ENCODE measurements at places on chromosomes 2 and 18.

GRCh38 chr2:12549641-12550040 lies 167.1 kb upstream of the TRIB2 start:
- DNase-seq = no peak

GRCh38 chr2:21415234-21415633 lies 291.5 kb downstream of the TDRD15 start:
- no peak for DNase-seq

GRCh38 chr2:176647325-176648165 lies 378.3 kb downstream of the MTX2 start:
- DNase-seq = no peak

- DNase-seq = no peak
These were observed 79.1 kb downstream of the TGIF1 start for GRCh38 chr18:3529077-3529476.

GRCh38 chr2:141384676-141385075 lies 746.1 kb downstream of the LRP1B start:
- no peak for DNase-seq

DNA sequence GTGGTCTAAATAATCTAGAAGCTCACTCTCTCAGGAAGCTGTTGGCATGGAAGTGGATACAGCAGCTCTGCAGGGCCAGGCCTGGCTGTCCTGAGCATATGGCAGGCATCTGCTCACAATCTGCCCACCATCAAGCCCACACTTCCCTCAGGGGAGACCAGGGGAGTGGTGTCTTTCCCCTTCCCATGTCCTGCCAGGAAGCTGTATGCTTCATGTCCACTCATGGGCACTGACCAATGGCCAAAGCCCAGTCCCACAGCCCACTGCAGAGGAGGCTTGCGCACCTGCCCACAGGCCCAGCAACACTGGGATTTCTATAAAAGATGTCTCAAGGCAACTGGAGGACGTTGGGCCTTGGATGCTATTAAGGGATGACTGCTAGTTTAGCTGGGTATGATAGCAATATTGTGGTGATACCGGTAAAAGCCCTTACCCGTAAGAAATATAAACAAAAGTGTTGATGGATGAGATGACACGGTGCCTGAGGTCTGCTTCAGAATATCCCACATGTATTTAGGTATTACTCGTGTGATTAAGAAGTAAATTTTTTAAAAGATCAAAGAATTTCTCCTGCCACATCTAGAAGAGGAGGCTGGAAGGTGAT lies 106.7 kb upstream of the CTDP1 start:
- DNase-seq = no peak

DNA sequence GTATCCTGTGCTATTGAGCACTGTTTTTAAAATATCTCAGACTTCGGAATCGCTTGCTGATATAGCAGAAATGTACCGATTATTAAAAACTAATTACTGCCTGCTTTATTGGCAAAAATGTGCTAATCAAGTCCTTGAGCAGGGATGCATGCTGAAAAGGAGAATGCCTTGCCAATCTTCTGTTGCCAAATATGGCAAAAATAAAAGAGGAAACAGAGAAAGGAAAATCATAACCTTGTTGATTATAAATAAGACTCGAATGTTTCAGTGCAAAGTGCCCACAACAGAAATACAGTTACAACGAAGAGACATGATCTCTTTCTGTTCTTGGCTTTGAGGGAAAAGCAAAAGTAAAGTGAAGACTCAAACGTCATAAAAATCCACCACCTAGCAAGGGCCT lies 248.5 kb downstream of the TMEM182 start:
- no peak for DNase-seq

- no peak for DNase-seq
These were observed 46.4 kb upstream of the PMAIP1 start for GRCh38 chr18:59853380-59853779.

- DNase-seq = no peak
These were observed 80.7 kb downstream of the EPAS1 start for GRCh38 chr2:46377666-46378560.

DNA sequence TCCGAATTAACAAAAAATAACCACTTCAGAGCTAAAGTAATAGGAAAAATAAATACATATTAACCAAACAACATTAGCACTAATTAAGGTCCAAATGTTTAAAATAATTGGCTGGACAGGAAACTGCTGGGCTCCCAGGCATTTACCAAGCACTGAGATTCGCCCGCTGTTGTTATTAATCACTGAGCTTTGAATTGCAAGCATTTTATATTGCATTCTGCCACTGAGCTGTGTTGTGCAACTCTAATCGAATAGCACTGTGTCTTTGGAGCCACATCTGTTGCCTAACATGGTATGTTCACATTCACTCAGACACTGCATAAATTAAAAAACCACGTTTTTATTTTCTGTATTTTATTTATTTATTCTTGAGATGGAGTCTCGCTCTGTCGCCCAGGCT lies 88.9 kb downstream of the SOWAHC start:
- DNase-seq = no peak

DNA sequence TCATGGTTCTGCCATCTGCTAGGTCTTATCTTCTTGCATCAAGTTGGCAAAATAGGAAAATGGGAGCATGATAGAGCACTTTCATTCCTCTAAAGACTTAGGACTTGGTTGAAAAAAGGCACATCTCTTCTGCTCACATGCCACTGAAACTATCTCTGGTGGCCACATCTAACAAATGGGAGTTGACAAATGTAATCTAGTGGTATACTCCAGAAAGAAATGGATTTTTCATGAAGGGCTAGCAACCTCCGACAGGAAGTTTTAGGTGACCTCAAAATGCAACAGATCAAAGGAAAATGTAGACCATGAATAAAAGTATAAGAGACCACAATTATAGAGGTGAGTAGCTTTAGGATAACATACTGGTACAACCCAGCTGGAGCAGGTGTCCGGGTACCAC lies 224.1 kb downstream of the SETBP1 start:
- DNase-seq = no peak

- no peak for DNase-seq
These were observed 57.7 kb downstream of the CD28 start for GRCh38 chr2:203763938-203764664.

DNA sequence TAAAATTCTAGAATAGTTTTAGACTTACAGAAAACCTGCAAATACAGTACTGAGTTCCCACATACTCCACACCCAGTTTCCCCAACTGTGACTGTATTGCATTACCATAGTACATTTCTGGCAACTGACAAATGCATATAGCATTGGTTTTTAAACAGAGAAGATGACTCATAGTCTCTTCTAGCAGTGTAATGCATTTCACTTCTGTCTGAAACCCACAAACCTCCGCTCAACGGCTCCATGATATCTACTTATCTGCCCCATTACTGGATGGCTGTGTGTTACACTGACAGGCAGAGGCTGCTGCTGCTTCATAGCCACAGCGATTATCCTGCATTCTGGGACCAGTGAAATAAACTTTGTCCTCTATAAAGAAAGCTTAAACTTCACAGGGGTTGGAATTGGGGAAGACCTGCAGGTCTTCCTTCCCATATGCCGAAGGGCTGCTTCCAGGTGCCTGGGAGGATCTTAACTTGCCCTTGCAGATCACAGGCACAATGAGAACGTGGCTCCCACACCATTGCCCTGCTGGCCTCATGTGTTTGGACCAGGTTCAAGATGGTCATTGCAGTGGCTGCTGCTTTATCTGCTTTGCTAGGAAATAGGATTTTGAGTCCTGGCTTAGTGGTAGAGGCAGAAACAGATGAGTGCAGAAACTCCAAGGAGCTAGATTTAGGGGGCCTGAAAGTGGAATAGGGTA lies 742.6 kb upstream of the HS6ST1 start:
- DNase-seq = no peak

GRCh38 chr2:18464913-18465312 lies 95.5 kb downstream of the RDH14 start:
- no peak for DNase-seq

DNA sequence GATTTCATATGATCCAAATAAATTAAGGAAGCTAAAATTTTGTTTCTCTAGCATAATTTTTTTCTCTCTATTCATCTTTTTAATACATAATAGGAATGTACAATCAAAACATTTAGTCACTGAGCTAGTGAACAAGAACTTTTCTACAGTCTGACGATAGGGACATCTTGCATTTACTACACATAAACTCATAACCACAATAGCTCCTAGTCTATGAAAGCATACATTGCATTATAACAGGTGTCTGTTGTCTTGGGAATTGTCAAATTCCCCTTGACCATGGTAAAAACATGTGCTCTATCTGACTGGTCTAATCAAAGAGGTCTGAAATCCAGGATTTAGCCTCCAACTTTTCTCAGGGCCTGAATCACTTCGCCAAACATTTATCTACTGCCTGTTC lies 144.8 kb downstream of the FAM124B start:
- DNase-seq = no peak

GRCh38 chr2:132521341-132521740 lies 104.7 kb downstream of the GPR39 start:
- DNase-seq = no peak

DNA sequence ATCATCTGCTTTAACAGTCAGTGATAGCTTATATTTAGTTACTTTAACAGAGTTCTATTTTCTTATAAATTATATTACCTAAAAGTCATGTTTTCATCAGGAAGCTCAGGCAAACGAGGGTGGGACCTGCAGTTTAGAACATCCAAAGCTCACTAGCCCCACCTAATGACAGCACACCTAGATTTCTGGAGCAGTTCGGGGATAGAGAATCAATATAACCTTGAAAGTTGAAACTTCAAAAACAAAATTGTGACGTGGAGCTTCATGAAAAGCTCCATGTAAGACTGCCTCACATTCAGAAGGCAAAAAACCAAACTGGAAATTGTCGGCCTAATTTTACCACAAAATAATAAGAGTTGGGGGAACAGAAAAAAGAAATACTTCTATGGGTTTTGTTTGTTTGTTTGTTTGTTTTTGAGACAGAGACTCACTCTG lies 185.9 kb upstream of the CCDC150 start:
- DNase-seq = no peak

GRCh38 chr2:100855606-100856005 lies 35.7 kb downstream of the NPAS2 start:
- no peak for DNase-seq

- DNase-seq = no peak
These were observed 13.9 kb downstream of the BMP10 start for GRCh38 chr2:68857202-68857845.

- DNase-seq = no peak
These were observed 111.3 kb downstream of the RIF1 start for GRCh38 chr2:151520976-151521375.

- DNase-seq = no peak
These were observed 93.3 kb downstream of the AOX1 start for GRCh38 chr2:200679127-200679526.

- peak; percentile 10 for DNase-seq
These were observed 30.9 kb downstream of the LONRF2 start for GRCh38 chr2:100291152-100291970.

GRCh38 chr18:58823412-58823811 lies 41.3 kb upstream of the ZNF532 start:
- no peak for DNase-seq

- DNase-seq = no peak
These were observed 206.6 kb downstream of the NCK2 start for GRCh38 chr2:105951384-105951694.

DNA sequence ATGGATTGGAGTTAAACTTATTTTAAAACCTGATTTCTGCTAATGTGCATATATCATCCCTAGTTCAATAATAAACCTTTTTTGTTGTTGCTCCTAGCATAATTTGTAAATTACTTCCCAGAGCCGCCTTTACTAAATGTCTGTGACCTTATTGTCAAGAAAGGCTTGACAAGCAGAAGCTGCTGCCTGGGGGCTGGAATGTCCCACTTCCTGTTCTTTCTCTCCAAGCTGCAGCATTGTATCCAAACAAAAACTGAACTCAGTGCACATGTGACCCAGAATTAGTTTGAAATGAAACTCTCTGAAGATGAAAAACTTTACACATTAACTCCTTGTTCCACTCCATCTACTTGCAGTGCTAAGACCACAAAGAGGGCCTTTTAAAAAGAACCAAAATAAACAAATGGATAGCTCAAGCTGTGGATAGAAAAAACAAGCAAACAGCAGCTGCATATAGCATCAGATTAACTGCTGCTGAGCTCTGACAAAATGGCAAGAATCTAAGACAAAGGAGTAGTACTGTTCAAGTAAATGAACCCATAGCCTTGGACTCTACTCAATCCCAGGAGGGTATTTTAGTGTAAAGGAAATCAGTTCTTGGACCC lies 99.8 kb upstream of the NEUROD1 start:
- no peak for DNase-seq

DNA sequence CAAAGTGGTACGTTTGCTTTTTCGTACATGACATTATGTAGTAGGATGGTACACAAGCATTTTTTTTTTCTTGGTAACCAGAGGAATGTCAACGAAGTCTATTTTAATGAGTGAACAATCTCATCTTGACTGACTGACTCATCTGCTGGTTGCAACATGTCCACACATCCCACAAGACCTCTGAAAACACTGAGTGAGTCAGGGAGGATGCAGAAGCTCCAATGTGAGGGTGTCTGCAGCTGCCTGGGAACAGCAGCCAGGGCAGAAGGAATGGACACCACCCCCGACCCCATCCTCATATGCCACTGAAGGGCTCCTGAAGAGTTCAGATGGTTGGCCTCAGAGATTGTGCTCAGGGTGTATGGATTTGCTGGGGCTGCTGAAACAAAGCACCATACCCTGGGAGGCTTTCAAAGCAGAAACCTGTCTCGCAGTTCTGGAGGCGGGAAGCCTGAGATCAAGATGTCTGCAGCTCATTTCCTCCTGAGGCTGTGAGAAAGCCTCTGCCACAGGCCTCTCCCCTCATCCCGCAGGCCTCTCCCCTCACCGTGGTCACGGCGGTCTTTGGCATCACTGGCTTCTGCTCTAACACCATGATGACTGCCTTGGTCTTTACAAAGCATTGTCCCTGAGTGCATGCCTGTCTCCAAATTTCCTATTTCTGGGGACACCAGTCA lies 124.6 kb downstream of the LRATD1 start:
- DNase-seq = no peak

DNA sequence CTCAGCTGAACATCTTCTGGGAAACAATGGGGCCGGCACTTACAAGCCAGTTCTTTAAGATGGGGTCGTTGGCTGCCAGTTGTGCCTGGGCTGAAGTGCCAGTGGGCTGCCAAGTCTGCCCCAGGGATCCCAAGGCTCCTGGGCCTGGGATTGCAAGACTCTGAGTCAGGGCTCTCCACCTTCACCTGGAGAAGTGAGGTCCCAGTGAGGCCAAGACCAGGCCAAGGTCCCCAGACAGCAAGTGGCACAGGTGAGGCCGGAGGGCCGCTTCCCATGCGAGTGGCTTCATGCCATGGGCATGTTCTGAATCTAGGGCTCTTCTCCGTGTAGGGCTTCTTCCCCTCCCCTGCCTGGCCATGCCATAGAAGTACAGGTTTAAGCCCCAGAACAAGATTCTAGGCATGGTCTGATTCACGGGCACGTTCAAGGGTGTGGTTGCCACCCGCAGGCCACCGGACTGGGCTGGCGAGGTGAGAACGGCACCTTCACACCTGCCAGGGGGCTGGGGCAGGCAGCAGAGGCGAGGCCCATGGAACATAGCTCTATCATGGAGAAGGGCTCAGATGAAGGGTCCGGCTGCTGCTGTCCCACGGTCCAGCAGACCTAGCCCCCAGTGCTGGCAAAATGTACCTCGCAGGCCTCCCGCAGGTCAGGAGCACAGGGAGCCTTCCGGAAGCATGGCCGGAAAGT lies 36.4 kb downstream of the TWIST2 start:
- no peak for DNase-seq
